CD4-positive, alpha-beta T cell treated with Interleukin-4 for 4 hours (primary cell): ENCODE measurements at places on chromosomes 4 and X.

DNA sequence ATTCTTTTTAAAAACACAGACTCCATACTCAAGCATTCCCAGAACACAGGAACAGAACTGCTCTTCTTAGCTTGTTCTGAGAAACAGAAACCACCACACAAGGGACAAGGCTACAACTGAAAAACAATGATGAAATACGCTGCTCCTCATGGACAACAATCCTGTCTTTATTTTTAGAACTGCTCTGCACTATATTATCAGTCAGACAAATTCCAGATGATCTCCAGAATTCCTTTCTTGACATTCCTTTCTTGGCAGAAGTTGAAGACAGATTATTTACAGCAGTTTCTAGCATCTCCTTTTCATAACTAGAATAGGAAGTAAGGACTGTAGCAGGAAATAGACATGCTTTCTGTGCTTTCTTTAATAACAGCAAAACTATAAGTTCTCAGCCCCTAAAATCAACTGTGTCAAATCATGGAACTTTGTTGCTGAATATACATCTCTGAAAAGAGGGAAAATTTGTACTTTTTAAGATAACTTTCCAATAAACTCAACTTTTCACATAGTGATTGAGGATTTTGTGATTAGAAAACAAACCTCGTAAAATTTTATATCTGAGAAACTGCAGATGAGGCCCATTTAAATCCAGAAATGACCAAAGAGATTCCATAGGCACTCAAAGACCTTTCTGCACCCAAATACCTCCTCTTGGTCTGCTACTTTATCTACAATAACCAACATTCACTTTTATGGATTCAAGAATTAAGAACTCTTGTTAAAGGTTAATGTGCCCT, 35.9 kb downstream of the ANTXR2 start:
- no peak for DNase-seq

DNA sequence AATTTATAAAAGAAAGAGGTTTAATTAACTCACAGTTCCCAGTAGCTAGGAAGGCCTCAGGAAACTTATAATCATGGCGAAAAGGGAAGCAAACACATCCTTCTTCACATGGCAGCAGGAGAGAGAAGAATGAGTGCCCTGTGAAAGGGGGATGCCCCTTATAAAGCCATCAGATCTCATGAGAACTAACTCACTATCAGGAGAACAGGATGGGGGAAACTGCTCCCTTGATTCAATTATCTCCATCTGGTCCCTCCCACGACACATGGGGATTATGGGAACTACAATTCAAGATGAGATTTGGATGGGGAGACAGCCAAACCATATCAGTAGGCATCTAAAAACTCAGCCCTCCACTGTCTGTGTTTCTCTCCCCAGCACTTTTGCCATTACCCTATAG, 22.4 kb downstream of the ANK2 start:
- DNase-seq = no peak

GRCh38 chrX:42089031-42089430, 165.7 kb upstream of the CASK start:
- DNase-seq = no peak

GRCh38 chrX:85140964-85141363, 102.6 kb downstream of the SATL1 start:
- DNase-seq = no peak

DNA sequence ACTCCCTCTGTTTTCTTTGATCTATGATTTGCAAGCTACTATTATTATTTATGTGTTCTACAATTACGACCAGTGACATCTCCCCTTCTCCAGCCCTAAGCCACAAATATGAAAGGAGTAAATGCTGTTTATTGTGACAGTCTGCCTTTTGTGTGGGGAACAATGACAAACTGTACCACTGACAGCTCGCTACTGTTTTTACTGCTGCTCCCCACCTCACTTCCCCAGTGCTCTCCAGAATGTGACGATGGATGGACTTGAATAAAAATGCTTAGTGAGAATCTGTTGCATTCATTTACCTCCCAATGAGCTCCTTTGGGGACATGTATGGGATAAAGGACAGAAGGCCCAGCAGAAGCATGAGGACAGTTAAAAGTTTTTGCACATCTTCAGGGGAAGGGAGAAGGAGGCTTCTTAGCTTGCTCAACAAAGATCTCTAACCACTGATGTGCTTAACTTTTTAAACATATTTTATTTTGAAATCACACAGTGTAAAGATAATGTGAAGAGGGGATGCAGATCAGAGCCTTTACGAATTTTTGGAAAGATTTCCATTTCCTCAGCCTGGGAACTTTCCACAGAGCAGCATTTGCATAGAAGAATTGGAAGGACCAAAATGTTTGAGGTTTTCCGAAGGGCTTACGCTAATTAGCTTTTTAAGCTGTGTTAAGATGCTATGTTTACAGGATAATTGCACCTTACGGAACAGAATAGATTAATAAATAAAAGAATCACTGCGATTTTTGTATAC, 485.1 kb upstream of the TENM3 start:
- DNase-seq = no peak

GRCh38 chr4:82809619-82810018, 11.0 kb upstream of the SCD5 start:
- no peak for DNase-seq

DNA sequence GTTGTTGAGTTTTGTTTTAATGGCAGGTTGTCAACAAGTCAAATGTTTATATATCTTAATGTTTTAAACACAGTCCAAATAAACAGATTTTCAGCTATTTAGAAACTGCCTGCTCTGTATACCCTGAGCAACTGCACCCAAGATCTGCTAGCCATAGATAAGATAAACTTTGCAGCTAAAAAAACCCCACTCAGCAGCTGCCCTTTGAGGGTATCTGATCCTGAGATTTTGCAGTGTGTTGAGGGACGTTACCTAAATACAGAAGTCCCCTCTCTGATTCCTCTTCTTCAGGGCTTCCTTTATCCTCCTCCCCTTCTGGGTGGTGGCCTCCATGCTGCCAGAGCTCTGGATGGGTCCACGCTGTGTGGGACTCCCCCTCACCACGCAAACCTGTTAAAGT, 11.0 kb upstream of the FGG start:
- DNase-seq = no peak

DNA sequence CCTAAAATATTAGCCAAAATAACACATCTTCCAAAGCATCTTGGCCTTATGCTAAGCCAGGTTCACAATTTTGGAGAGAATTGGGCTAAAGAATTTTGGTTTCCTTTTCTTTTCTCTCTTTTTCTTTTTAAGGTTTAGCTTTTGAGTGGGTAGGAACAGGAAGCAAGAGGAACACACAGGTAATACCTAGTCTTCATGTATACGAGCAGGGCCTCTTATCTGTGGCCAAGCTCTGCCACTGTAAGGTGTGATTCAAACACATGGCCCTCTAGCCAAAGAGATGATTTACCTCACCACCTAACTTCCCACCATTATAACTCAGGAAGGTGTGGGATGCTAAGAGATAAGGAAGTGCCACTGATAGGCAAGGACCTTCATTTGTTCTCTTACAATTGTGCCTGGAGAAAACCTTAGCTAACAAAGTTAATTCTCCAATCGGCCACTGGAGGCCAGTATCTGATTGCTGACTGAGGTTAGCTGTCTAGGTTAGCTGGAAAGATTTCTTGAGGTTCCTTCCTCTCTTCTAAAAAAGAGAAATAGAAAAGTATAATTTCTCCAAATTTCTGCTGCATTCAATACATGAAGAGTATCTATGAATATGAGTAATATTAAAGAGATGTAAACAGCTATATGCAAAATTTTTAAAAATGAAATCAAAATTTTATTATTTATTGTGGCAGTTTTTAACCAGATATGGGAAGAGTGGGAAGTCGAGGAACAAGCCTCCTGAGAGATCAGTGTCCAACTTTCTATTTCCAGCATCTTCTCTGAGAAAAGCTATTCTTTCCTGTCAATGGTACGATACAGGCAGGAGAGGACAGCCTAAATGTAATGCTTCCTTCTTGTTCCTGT, 30.1 kb upstream of the BBS7 start:
- DNase-seq = peak; percentile 61

- no peak for DNase-seq
These were observed 64.8 kb upstream of the NR0B1 start for GRCh38 chrX:30373951-30374350.

DNA sequence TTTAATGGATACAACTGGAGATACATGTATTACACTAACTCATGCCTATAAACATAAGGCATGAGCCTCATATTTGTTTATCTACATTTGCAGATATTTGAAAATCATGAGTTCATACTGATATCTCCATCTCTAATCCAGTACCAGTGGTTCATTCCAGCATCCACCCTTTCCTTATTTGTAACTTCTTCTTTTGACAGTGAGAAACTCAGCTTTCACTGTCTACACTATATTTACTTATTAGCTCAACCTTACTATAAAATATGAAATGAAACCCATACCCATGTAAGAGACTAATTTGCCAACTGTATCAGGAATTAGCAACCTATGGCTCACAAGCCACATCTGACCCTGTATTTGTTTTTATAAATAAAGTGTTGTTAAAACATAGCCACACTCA, 161.9 kb upstream of the GPRIN3 start:
- no peak for DNase-seq

- no peak for DNase-seq
These were observed 26.0 kb downstream of the C4orf17 start for GRCh38 chr4:99536848-99537247.

DNA sequence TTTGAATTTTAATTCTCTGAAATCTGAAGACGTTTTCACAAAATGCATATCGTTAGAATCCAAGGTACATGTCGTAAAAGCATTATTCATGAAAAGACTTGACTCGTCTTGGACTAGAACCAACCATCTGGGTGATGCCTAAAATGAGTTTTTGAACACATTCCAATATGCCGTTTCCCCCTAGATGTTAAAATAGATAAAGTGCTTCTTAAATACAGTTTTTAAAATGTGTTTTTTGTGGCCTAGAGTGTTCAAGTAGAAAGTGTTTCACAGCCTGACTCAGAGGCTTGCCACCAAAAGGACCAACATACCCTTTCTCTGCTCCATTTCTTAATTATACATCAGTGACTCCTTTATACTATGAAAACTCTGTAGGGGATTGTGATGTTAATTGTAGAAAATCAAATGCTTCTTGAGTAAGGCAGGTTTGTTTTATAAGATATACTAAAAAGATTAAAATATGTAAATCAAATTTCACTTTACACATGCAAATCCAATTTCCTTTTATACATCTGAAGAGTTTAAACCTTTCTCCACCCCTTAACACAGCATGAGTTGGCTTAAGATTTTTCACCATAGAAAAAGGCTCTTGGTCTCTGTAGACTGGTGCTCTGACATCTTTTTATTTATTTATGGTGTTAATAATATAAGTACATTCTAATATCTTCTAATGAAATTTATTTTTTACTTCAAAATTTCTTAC, 48.4 kb downstream of the PRKG2 start:
- DNase-seq = no peak

GRCh38 chrX:136768469-136769084, 12.2 kb downstream of the ARHGEF6 start:
- DNase-seq = peak; percentile 65

DNA sequence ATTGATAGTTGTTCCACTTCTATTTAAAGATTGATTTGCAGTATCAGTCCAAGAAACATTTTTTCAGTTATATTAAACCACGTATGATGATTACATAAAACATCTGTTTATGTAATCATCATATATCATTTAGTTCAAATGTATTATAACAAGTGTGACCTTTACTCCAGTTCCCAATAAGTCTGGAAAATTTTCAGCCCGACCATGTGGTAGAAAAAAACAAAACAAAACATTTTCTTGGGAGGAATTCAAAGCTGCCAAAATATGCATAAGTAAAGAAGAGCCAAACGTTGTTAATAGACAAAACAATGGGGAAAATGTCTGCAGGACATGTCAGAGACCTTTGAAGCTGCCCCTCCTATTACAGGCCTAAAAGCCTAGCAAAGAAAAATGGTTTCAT, 709.1 kb downstream of the FAT4 start:
- no peak for DNase-seq
